Metanephros (tissue), 2 donors: ENCODE measurements at places on chromosomes 11 and 22. TPM values are rescaled to one million over a fixed set of nuclear protein-coding genes. Genes with fewer than 3 reads are reported as not detected.

ZNF143 gene
- 30.1 TPM for total RNA-seq

MS4A6E gene
- total RNA-seq, result not detected

LARGE1 gene
- total RNA-seq, result 43.6 TPM

PISD gene
- total RNA-seq, result 36.5 TPM

ARHGAP32 gene
- 34.2 TPM for total RNA-seq

GSTT2B gene
- total RNA-seq, result 1.5 TPM

UBQLN3 gene
- total RNA-seq, result 0.82 TPM

APOL6 gene
- 7.6 TPM for total RNA-seq

NCAM1 gene
- 102 TPM for total RNA-seq

CREB3L1 gene
- 11.7 TPM for total RNA-seq

LSP1 gene
- total RNA-seq, result 23.6 TPM

ZBTB44 gene
- 81.2 TPM for total RNA-seq

OR51B2 gene
- total RNA-seq, result 0.47 TPM

RPS19BP1 gene
- total RNA-seq, result 54.5 TPM

RTN4RL2 gene
- 2.5 TPM for total RNA-seq

USH1C gene
- total RNA-seq, result 28.3 TPM

PLAAT3 gene
- total RNA-seq, result 16.2 TPM

TTC17 gene
- 135 TPM for total RNA-seq

MEI1 gene
- 3.0 TPM for total RNA-seq

KRTAP5-7 gene
- total RNA-seq, result 0.23 TPM

ZNF280B gene
- 2.0 TPM for total RNA-seq

MMP8 gene
- 2.8 TPM for total RNA-seq

MIOX gene
- 5.4 TPM for total RNA-seq

SLC7A4 gene
- total RNA-seq, result 1.3 TPM

FAR1 gene
- total RNA-seq, result 57.2 TPM

PTPRCAP gene
- total RNA-seq, result 2.5 TPM

ARHGEF12 gene
- 136 TPM for total RNA-seq

MPZL2 gene
- 16.9 TPM for total RNA-seq

VSTM5 gene
- total RNA-seq, result 1.9 TPM

VPREB3 gene
- total RNA-seq, result 0.99 TPM

TPST2 gene
- total RNA-seq, result 48.9 TPM

PHETA2 gene
- total RNA-seq, result 8.6 TPM

PANX2 gene
- total RNA-seq, result 0.82 TPM

MS4A7 gene
- 13.0 TPM for total RNA-seq

TUB gene
- 20.4 TPM for total RNA-seq

SLC5A1 gene
- total RNA-seq, result 0.58 TPM

SYTL2 gene
- 81.9 TPM for total RNA-seq

HNRNPUL2 gene
- 39.5 TPM for total RNA-seq
